Right forelimb (tissue), 1 donor: ENCODE measurements at places on chromosomes 13 and 19.

GRCh38 chr13:100280681-100281080 lies 191.8 kb downstream of the PCCA start:
- DNase-seq, result no peak

GRCh38 chr13:20258963-20259288 lies 26.8 kb upstream of the GJB6 start:
- no peak for DNase-seq

GRCh38 chr19:15828121-15828610 lies 12.7 kb upstream of the OR10H1 start:
- no peak for DNase-seq

GRCh38 chr19:41697198-41697855 lies 9.3 kb upstream of the CEACAM7 start:
- no peak for DNase-seq

GRCh38 chr13:109389892-109390345 lies 396.5 kb downstream of the IRS2 start:
- DNase-seq, result no peak
